ENCODE measurements at places on chromosomes 4 and X.

GRCh38 chrX:115021121-115021520 is 3.7 kb upstream of the IL13RA2 start:
- DNase-seq: no peak

- DNase-seq: no peak
Observed at GRCh38 chrX:20542072-20542471, 275.4 kb upstream of the RPS6KA3 start.

- DNase-seq: no peak
Observed at GRCh38 chrX:17292111-17292527, 82.9 kb upstream of the NHS start.

- DNase-seq: no peak
Observed at GRCh38 chr4:80336582-80336981, 1.1 kb downstream of the CFAP299 start.

GRCh38 chrX:80423744-80424143 is 3.5 kb downstream of the TENT5D start:
- DNase-seq: no peak

DNA sequence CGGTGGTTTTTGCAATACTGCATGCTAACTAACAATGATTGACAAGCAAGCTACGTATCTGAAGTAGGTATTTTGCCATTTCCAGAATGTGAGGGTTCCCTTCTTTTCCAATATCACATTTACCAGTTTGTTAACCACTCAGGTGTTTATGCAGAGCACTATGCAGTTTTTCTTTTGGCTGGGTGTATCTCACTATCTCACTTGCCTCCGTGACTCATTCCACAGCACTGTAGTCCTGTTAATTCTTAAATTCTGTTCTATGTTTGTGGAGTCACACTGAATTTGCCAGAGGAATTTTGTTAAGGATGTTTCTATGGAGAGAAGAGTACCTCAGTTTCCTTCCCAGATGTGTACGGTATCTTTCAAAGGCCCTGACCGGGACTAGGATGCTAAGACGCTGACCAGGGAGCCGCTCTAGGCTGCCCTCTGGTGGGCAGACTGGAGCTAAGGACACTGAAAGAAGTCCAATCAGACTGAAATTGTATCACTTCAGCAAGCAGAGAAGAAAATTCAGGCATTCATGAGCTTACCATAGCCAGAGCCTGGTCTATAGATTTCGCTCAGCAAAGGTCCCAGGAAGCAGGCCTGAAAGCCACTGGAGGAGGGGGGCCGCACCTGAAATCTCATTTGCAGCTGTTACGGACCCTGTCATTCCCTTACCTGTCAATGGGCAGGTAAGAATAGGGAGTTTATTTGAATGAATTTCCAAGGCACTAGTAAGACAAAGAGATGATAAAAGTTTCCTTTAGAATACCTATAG is 388.4 kb upstream of the SPOCK3 start:
- DNase-seq: peak; percentile 4
